ENCODE measurements at places on chromosomes 7 and 10.
A peak's percentile ranks its signal among the peaks of the same experiment; 100 is the strongest.

DNA sequence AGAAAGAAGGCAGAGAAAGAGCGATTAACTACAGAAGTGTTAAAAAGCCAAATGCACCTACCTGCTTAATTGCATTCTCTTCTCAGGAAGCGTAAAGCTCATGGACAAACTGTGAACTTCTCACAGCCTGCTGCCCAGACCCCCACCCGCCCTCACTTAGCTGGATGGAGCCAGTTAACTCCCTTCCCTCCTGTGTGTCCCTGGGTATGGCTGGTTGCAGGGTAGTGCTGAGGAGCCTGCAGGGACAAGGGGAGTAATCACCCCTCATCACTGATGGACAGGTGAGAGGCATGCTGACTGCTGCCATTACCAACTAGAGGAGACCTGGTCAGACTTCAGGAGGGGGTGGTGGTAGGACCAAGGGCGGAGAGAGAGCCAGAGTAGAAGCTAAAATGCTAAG lies 37.5 kb downstream of the ENO4 start:
- DNase-seq = no peak

DNA sequence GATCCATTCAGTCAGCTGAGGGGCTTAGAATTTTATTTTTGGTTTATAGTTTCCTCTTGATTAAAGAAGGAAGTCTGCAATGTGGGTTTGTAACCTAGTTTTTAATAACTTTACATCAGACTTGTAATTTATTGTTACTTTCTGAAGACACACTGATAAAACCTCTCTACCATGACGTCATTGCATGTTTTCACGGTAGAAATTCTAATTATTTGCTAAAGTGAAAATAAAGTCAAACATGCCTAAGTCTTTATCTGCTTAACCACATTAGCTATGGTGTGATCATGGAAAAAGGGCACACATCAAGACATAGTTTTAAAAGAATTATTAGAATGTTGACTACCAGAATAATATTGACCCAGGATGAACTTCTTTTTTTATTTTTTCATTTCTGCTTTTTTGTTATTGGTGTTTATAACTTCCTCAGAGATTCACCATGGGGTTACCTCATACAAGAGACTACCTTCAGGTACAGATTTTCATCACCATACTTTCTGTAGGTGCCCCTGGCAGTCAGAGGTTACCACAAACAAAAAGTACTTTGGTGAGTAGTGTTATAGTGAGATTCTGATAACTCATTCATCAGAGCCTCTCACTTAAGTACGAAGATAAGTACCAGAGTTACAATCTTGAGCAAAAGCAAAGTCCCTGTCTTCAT lies 7.0 kb upstream of the PANK1 start:
- DNase-seq = no peak

GRCh38 chr7:137999496-138000080 lies 2.3 kb downstream of the CREB3L2 start:
- DNase-seq = no peak

GRCh38 chr10:70575486-70575873 lies 27.1 kb downstream of the PRF1 start:
- no peak for DNase-seq

DNA sequence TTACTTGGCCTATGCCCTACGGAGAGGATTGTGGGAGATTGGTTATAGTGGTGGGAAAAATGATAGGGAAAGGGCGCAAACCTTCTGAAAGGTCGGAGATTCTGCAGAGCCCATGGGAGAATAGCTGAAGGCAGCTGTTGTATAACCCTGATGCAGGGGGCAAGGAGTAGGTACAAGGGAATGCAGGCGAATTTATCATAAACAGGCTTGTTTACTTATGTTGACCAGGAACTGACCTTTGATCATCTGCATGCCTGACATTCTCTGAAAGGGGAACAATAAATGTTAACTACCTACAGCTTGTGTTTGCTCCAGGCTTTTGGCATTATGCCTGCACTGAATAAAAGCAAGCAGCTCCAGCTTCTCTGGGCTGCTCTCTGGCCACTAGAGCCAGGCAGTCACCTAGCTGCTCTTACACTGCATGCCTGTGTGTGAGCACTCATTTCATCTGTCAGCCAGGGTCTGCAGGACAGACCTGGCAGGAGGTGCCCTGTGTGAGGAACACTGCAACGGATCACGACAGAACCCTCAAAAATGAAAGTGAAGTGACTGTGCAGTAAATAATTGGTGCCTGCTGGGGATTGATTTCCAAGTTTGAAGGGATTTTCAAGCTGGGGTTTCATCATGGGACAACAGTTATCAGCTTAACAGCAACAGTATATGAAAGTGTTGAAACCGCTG lies 31.1 kb upstream of the ABCA13 start:
- no peak for DNase-seq

GRCh38 chr10:3882855-3883254 lies 97.8 kb upstream of the KLF6 start:
- no peak for DNase-seq

- no peak for DNase-seq
These were observed 92.6 kb downstream of the MTERF1 start for GRCh38 chr7:91787931-91788330.

DNA sequence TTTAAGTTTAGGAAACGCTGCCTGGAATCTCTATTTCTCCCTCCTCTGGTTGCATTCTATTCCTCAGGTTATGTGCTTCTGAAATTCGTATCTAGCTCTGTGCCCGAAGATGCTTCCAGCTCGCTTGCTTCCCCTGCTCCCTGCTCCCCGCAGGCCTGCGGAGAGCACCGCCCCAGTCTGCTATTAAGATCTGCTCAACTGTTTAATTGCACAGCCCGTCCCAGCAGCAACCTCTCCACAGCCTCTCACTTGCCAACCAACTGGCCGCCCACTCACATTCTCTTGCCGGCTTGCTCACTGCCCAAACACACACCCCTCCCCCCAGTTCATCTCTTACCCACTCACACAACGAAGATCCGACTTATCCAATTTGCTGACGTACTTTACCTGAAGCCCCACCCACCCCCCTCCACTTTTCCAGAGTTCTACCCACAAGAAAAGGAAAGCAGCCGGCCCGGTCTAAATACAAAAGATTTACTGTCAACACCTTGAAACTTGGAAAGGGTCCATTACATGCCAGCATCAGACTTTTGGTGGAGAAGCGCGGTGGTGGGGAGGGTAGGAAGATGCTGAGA lies 167.3 kb upstream of the KLF14 start:
- DNase-seq = no peak

DNA sequence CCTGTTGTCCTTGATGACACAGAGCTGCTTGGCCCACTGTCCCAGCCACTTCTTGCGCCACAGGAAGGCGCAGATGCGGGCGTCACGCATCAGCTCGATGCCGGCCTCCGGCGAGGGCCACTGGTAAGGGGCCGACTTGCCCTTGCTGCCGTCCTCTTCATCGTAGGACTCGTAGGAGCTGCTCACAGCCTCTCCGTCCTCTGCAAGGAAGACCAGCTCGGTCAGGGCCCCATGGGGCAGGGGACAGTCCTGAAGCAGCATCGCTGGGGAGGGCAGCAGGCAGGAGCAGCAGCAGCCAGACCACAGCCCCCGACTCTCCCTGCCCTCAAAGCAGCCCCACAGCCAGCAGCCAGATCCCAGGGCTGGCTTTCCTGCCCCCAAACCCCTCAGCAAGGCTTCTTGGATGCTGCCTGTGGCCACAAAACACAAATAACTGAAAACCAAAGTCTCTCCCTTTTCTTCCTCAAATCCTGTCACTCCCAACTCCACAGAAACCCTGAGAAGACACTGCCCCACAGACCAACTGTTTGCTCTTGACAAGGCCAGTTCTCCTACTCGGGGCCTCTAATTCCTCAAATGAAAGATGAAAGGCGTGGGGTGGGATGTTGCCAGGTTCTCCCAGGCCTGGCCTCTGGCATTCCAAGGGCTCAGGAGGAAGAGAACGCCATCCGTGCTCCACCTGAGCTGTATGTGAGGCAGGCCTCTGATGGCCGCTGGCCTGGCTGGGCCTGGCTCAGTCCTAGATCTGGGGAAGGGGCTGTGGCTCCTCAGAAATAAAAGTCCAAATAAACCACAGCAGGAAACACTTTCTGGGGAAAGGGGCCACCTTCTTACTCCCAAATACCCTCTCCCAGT lies 76.7 kb downstream of the VWA2 start:
- DNase-seq = no peak

GRCh38 chr7:44240983-44241510 lies 40.3 kb downstream of the YKT6 start:
- peak; percentile 45 for DNase-seq

- no peak for DNase-seq
These were observed 139.3 kb downstream of the PTN start for GRCh38 chr7:137204246-137204645.

- DNase-seq = no peak
These were observed 37.0 kb upstream of the NRF1 start for GRCh38 chr7:129574487-129574886.

- DNase-seq = no peak
These were observed 261.9 kb downstream of the ARL4A start for GRCh38 chr7:12949060-12949931.

DNA sequence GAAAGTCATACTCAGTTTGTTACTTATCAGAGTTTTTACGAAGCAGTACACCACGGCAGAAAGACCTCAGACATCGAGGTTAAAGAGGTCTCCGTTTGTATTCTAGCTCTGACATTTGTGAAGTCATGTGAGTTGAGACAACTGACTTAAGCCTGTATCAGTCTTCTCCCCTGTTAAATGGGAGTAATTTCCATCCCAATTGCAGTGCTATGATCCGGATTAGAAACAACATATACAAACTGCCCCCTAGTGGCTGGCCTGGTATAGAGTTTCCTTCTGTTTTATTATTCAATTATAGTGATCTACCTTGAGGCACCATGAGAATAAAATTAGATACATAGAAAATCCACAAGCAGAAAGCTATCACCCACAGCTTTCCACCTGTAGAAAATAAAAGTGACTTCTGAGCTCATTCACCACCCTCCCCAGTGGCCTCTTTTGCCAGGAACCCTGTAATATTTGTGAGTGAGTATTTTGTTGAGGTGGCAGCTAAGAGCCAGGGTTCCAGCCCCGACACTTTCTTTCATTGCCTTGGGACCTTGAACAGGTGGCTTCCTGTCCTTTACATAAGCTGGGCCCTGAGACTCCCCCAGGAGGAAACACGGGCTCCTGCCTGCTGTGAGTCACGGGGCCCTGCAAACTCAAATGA lies 607.2 kb upstream of the MGMT start:
- peak; percentile 13 for DNase-seq

- no peak for DNase-seq
These were observed 313.4 kb upstream of the SEMA3C start for GRCh38 chr7:81232084-81232799.

- DNase-seq = no peak
These were observed 56.3 kb downstream of the PDZD8 start for GRCh38 chr10:117318909-117319308.

DNA sequence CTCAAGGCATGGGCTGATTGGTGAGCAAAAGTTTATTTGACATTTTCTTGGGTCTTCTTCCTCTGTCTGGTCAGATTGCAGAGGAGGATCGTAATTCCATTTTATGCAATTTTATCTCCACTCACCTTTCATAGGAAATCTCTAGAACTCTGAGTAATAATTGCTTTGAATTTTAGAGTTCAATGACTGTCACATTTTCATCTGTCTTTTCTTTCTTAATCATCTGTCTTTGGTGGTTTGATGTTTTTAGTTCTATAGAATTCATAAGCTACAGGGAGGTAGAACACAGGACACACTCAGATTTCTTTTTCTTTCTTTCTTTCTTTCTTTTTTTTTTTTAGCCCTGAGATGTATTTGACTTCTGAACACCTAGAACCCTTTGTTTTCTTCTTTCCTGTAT lies 11.6 kb downstream of the GATA3 start:
- DNase-seq = no peak

GRCh38 chr10:19930936-19931893 lies 115.0 kb downstream of the PLXDC2 start:
- no peak for DNase-seq

DNA sequence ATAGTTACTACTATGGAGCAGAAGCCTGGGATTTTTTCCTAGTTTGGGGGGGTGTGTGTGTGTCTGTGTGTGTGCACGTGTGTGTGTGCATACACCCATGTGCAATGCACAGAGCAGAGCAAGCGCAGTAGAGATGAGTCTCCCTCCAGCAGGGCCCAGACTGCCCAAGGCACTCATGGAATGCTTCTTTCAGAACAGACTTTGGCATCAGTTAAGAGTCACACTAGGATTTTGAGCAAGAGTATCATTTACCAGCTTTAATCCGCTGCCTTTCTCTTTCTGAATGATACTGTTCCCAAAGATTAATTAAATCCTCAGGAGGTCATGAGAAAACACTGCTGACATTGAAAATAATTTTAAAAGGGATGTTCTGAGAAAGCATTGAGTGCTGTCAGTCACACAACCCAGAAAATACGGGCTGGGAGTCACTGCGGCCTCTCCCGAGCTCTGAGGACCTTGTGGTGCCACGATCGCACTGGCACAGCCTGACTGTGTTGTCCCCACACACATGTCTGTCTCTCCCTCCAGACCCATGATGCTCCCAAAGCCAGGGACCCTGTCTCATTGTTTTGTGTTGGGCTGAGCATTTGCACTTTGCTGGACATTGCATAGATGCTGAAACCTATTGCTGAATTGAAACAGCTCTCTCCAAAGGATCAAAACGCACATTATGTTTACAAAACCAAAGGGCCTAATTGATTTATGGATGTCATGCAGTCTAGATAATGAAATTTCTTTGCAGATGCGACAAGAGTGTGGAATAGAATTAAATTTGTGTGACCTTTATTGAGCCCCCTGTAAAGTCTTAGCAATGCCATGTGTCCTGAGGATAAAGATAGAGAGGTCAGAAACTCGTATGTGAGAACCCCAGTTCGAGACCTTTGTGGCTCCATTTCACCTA lies 54.7 kb upstream of the FIGNL1 start:
- DNase-seq = no peak

- DNase-seq = no peak
These were observed 288.2 kb downstream of the TWIST1 start for GRCh38 chr7:18828994-18829857.

DNA sequence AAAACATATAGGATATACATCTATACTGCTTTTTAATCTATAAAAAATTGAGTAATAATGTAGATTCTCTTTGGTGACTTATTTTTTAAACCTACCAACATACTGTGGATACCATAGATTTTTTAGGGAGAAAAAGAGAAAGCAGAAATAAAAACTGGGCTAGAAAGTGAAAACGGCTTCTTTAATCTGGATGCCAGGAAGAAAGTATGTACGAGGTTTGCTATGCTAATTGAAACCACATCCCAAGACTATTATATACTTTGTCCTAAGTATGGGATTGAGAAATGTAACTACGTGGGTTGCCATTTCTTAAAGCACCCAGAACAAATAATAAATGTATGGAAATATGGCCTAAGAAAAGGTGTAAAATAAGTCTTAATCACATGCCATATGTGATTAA lies 129.0 kb upstream of the NFE2L3 start:
- no peak for DNase-seq

- DNase-seq = no peak
These were observed 47.9 kb upstream of the STK17A start for GRCh38 chr7:43535031-43535451.

GRCh38 chr10:28807760-28808613 lies 130.7 kb downstream of the BAMBI start:
- DNase-seq = no peak

Data from stimulated activated CD4-positive, alpha-beta T cell treated with anti-CD3 and anti-CD28 coated beads, TNF-alpha, amount 100 ng/mL, for 24 hours (primary cell).